ENCODE measurements at places on chromosomes 11 and 22. TPM values are rescaled to one million over a fixed set of nuclear protein-coding genes. Genes with fewer than 3 reads are reported as not detected.
A peak's percentile ranks its signal among the peaks of the same experiment; 100 is the strongest.

GRCh38 chr11:79400717-79401330 is 40.0 kb downstream of the TENM4 start:
- peaks cover 2% of the 10 kb centered on the region for H3K27me3 ChIP-seq
- H3K4me1 ChIP-seq: no peaks in the 10 kb centered on the region
- H3K27ac ChIP-seq: no peak overlapping the region
- no peaks in the 10 kb centered on the region for H3K36me3 ChIP-seq
- H3K4me3 ChIP-seq: no peak overlapping the region

GRCh38 chr22:49449377-49449776 is 378.3 kb downstream of the BRD1 start:
- no peaks in the 10 kb centered on the region for H3K4me1 ChIP-seq
- H3K36me3 ChIP-seq: no peaks in the 10 kb centered on the region
- no peak overlapping the region for H3K27ac ChIP-seq
- H3K4me3 ChIP-seq: no peak overlapping the region
- peaks cover 35% of the 10 kb centered on the region for H3K27me3 ChIP-seq

Gene TMA7B
- polyA plus RNA-seq: 0.21 TPM

DNA sequence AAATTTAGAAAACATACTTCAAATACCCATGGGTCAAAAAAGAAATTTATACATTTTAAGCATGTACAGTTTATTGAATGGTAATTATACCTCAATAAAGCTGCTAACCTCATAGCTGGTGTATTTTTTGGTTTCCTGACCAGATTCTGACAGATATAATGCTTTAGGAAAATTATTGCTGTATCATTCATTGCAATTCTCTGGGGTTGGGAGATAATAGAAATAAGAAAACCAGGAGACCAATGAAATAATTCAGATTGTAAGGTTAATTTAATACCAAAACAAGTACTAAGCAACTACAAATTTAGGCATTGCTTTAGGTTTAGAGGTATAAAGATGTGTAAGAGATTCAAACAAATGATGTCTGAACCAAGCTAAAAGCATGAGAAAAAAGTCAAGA is 120.1 kb downstream of the ENTHD1 start:
- H3K36me3 ChIP-seq: no peaks in the 10 kb centered on the region
- H3K27me3 ChIP-seq: no peaks in the 10 kb centered on the region
- H3K27ac ChIP-seq: no peak overlapping the region
- H3K4me3 ChIP-seq: no peak overlapping the region
- DNase-seq: no peak
- peaks cover 13% of the 10 kb centered on the region for H3K4me1 ChIP-seq

Gene CD3G
- 2.5 TPM for polyA plus RNA-seq

Gene SYT7
- polyA plus RNA-seq: 12.1 TPM

- peaks cover 26% of the 10 kb centered on the region for H3K36me3 ChIP-seq
- peak overlapping the region; percentile 93 for H3K27ac ChIP-seq
- H3K4me1 ChIP-seq: peaks cover 28% of the 10 kb centered on the region
- DNase-seq: no peak
- H3K27me3 ChIP-seq: no peaks in the 10 kb centered on the region
- peak overlapping the region; percentile 96 for H3K4me3 ChIP-seq
Observed at GRCh38 chr11:119030029-119030328, 698 bp downstream of the SLC37A4 start.

GRCh38 chr22:19121631-19122142 is 525 bp downstream of the DGCR2 start:
- peaks cover 29% of the 10 kb centered on the region for H3K4me1 ChIP-seq
- no peaks in the 10 kb centered on the region for H3K27me3 ChIP-seq
- H3K27ac ChIP-seq: peak overlapping the region; percentile 97

DNA sequence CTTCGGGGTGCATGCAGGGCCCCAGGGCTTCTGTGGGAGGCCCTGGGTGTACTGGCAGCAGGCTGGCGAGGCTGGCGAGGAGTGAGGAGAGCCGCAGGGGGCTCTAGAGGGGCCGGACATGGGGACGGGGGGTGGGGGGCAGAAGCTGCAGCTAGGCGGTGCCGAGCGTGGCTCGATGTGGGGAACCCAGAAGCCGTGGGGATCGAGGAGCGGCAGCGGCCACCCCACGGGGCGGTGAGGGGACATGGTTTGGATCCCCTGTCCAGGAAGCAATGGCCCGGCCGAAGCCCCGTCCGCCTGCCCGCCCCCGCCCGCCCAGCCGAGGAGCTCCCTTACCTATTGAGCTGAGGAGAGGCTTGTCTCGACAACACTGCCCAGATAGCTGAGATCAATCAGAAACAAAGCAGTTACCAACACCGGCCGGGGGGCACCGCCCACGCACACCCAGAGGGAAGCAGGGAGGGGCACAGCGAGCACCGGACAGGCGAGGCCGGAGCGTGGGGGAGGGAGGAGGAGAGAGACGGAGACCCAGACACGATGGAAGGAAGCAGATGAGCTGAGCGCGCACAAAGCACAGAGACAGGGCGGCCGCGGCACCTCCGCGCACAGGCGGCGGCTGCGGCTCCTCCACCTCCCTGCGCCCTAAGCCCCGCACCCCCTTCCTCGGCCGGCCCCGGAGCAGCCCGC is 38.7 kb downstream of the IGSF9B start:
- H3K36me3 ChIP-seq: no peaks in the 10 kb centered on the region
- H3K27me3 ChIP-seq: peaks cover 19% of the 10 kb centered on the region
- no peak for DNase-seq
- H3K4me1 ChIP-seq: no peaks in the 10 kb centered on the region
- no peak overlapping the region for H3K27ac ChIP-seq

Gene KRTAP5-8
- polyA plus RNA-seq: 0.09 TPM

Gene LIF
- polyA plus RNA-seq: 27.6 TPM

GRCh38 chr22:39655831-39656230 is 85.3 kb downstream of the CACNA1I start:
- H3K36me3 ChIP-seq: no peaks in the 10 kb centered on the region
- H3K27me3 ChIP-seq: peaks cover 46% of the 10 kb centered on the region
- H3K4me1 ChIP-seq: no peaks in the 10 kb centered on the region
- H3K4me3 ChIP-seq: no peak overlapping the region
- no peak for DNase-seq
- H3K27ac ChIP-seq: no peak overlapping the region

GRCh38 chr11:89136606-89137005 is 41.1 kb upstream of the TYR start:
- H3K27me3 ChIP-seq: no peaks in the 10 kb centered on the region
- DNase-seq: no peak
- no peak overlapping the region for H3K4me3 ChIP-seq
- H3K36me3 ChIP-seq: no peaks in the 10 kb centered on the region
- no peak overlapping the region for H3K27ac ChIP-seq

- H3K4me3 ChIP-seq: peak overlapping the region; percentile 69
- H3K27me3 ChIP-seq: no peaks in the 10 kb centered on the region
- DNase-seq: no peak
- H3K36me3 ChIP-seq: no peaks in the 10 kb centered on the region
- peaks cover 18% of the 10 kb centered on the region for H3K4me1 ChIP-seq
Observed at GRCh38 chr22:29581799-29582198, 886 bp upstream of the NIPSNAP1 start.

DNA sequence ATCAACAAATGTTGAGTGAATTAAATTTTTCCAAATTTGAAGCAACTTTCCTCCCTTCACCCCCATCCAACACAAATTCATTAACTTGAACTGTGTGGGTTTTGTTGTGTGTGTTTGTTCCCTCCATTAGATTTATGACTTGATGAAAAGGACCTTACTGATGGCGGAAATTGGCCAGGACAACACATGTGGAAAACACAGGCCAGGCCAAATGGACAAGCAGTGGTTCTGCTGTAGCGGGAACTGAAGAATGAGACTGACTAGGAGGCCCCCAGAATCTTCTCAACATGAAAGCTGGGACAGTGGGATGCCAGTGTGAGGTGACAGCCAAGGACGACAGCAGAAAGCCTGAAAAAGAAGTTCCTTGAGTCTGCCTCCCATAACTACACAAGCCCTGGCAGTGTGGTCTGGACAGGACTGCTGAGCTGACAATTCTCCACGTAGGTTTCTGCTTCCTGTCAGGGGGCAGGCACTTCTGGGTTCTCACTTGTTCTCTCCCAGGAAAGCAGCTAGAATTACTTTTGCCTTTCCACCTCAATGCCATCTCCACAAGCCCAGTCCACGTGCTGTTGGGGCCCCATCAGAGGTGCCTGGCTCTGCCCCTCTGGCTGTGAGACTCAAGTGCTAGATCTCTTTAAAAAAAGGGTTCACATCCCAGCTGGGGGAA is 94.3 kb downstream of the ETS1 start:
- peaks cover 15% of the 10 kb centered on the region for H3K36me3 ChIP-seq
- peaks cover 3% of the 10 kb centered on the region for H3K27me3 ChIP-seq
- no peak overlapping the region for H3K4me3 ChIP-seq
- DNase-seq: no peak

GRCh38 chr22:38193580-38193979 is 8.2 kb upstream of the MAFF start:
- peak; percentile 71 for DNase-seq
- peaks cover 35% of the 10 kb centered on the region for H3K4me1 ChIP-seq
- peak overlapping the region; percentile 47 for H3K27ac ChIP-seq

GRCh38 chr22:48585916-48586798 is 1241.5 kb downstream of the BRD1 start:
- no peak overlapping the region for H3K4me3 ChIP-seq
- H3K27ac ChIP-seq: no peak overlapping the region
- no peak for DNase-seq
- H3K4me1 ChIP-seq: no peaks in the 10 kb centered on the region
- H3K27me3 ChIP-seq: no peaks in the 10 kb centered on the region

Gene TRIM66
- 7.2 TPM for polyA plus RNA-seq

GRCh38 chr11:45386972-45387371 is 100.8 kb upstream of the SYT13 start:
- no peak overlapping the region for H3K27ac ChIP-seq
- H3K4me3 ChIP-seq: no peak overlapping the region
- no peaks in the 10 kb centered on the region for H3K36me3 ChIP-seq
- H3K27me3 ChIP-seq: peaks cover 31% of the 10 kb centered on the region
- no peak for DNase-seq

GRCh38 chr11:20421946-20422345 is 34.4 kb downstream of the PRMT3 start:
- no peaks in the 10 kb centered on the region for H3K27me3 ChIP-seq
- H3K36me3 ChIP-seq: peaks cover 12% of the 10 kb centered on the region
- H3K4me3 ChIP-seq: no peak overlapping the region
- no peak overlapping the region for H3K27ac ChIP-seq

- no peak for DNase-seq
- no peaks in the 10 kb centered on the region for H3K36me3 ChIP-seq
- H3K27ac ChIP-seq: no peak overlapping the region
- H3K4me3 ChIP-seq: no peak overlapping the region
- H3K27me3 ChIP-seq: peaks cover 48% of the 10 kb centered on the region
- H3K4me1 ChIP-seq: no peaks in the 10 kb centered on the region
Observed at GRCh38 chr22:50058906-50059880, 1.1 kb upstream of the TTLL8 start.

DNA sequence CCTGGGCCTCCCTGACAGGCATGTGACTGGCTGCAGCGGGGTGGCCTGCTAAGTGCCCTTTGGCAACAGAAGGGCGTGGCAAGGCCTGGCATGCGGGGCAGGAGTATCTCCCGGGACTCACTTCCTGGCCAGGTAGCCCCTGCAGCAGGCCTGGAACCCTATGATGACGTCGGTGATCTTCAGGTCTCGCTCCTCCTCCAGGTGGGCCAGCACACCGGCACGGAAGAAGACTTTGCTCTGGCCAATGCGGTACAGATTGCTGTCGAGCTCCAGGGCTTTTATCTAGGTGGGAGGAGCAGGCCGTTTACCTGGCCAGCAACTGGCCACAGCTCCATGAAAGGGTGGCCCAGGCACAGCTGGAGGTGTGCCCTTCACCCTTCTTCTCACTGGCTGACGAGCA is 50.9 kb downstream of the APOL1 start:
- peak; percentile 92 for DNase-seq
- H3K4me3 ChIP-seq: no peak overlapping the region
- H3K36me3 ChIP-seq: peaks cover 96% of the 10 kb centered on the region
- peak overlapping the region; percentile 57 for H3K27ac ChIP-seq

DNA sequence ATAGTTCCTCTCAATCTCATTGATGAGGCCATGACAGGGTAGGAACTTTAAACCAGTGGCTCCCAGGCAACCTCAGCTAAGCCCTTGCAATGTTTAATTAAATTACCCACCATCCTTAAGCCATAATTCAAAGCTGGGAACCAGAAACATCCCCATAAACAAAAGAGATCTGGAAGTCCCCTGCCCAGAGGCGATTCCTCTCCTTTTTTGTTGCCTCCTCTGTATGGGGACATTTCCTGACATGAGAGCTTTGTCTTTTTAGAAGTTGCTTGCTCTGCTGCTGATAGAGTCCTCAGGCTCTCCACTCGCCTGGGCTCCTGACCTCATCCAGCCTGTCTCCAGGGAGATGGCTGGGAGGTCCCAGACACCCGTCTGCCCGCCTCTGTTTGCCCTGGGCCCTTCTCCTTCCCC is 3.2 kb downstream of the DTX4 start:
- H3K27me3 ChIP-seq: no peaks in the 10 kb centered on the region
- H3K36me3 ChIP-seq: peaks cover 22% of the 10 kb centered on the region
- H3K27ac ChIP-seq: peak overlapping the region; percentile 98
- H3K4me1 ChIP-seq: peaks cover 28% of the 10 kb centered on the region
- H3K4me3 ChIP-seq: peak overlapping the region; percentile 1

DNA sequence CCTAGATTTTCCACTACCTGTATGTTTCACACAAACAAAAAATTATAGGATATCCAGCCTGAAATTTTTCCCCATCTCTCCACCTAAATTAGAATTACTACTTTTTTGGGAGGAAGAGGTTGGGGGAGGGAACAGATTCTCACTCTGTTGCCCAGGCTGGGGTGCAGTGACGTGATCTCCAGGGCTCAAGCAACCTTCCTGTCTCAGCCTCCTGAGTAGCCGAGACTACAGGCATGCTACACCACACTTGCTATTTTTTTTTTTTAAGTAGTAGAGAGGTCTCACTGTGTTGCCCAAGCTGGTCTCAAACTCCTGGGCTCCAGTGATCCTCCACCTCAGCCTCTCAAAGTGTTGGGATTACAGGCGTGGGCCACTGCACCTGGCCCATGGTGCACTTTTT is 9.5 kb downstream of the JAML start:
- DNase-seq: no peak
- no peaks in the 10 kb centered on the region for H3K36me3 ChIP-seq
- H3K4me3 ChIP-seq: no peak overlapping the region
- peaks cover 48% of the 10 kb centered on the region for H3K4me1 ChIP-seq
- H3K27ac ChIP-seq: peak overlapping the region; percentile 95
- H3K27me3 ChIP-seq: no peaks in the 10 kb centered on the region

- H3K36me3 ChIP-seq: no peaks in the 10 kb centered on the region
- no peak for DNase-seq
- H3K27me3 ChIP-seq: no peaks in the 10 kb centered on the region
- no peak overlapping the region for H3K27ac ChIP-seq
- H3K4me3 ChIP-seq: no peak overlapping the region
Observed at GRCh38 chr11:19646921-19647320, 65.7 kb upstream of the NAV2 start.

DNA sequence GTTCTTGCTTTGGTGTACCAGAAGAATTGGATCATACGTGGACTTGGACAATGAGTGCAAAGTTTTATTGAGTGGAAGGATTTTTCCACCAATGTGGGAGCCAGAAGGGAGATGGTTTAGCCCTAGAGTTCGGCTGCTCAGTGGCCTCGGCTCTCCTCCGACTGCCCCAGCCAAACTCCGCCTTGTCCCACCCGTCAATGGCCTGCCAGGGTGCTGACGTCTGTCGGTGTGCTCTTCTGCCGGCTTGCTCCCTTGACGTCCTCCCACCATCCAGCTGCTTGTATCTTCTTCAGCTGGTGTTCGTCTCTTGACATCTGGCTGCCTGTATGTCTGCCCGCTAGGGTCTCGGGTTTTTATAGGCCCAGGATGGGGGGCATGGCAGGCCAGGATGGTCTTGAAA is 154.8 kb downstream of the APOL5 start:
- H3K27me3 ChIP-seq: no peaks in the 10 kb centered on the region
- no peaks in the 10 kb centered on the region for H3K36me3 ChIP-seq
- no peak overlapping the region for H3K27ac ChIP-seq
- H3K4me3 ChIP-seq: no peak overlapping the region
- H3K4me1 ChIP-seq: no peaks in the 10 kb centered on the region
- no peak for DNase-seq

Gene TMEM45B
- 247 TPM for polyA plus RNA-seq

Measured in large intestine (tissue), 12 donors.